ENCODE measurements at places on chromosomes 5 and 9.

- DNase-seq: no peak
Measured at GRCh38 chr5:122221857-122222256, 90.2 kb upstream of the SNCAIP start.

GRCh38 chr9:120922404-120923195 is 4.0 kb downstream of the TRAF1 start:
- no peak for DNase-seq

GRCh38 chr5:150444770-150445169 is 4.8 kb downstream of the RPS14 start:
- DNase-seq: no peak

- no peak for DNase-seq
Measured at GRCh38 chr9:114910541-114910940, 19.9 kb downstream of the TNFSF8 start.

GRCh38 chr5:1914471-1914870 is 31.7 kb upstream of the IRX4 start:
- no peak for DNase-seq

DNA sequence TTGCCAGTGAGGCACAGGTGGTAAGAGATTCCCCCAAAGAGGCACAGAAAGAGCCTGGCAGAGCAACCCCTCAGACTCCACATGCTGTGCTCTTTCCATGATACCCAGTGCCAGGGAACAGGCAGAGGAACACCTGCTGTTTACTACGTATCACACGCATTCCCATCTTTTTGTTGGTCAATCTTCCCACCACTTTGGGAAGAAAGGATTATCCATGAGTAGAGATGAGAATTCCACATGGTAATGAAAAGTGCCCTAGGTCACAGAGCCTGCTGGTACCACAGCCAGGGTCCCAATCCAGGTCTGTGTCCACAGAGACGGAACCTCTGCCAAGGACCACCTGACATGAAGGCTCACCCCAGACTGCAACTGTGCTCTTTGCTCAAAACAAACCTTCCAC is 86.6 kb downstream of the LHFPL2 start:
- DNase-seq: no peak

GRCh38 chr5:39420482-39421145 is 4.2 kb downstream of the DAB2 start:
- DNase-seq: no peak

DNA sequence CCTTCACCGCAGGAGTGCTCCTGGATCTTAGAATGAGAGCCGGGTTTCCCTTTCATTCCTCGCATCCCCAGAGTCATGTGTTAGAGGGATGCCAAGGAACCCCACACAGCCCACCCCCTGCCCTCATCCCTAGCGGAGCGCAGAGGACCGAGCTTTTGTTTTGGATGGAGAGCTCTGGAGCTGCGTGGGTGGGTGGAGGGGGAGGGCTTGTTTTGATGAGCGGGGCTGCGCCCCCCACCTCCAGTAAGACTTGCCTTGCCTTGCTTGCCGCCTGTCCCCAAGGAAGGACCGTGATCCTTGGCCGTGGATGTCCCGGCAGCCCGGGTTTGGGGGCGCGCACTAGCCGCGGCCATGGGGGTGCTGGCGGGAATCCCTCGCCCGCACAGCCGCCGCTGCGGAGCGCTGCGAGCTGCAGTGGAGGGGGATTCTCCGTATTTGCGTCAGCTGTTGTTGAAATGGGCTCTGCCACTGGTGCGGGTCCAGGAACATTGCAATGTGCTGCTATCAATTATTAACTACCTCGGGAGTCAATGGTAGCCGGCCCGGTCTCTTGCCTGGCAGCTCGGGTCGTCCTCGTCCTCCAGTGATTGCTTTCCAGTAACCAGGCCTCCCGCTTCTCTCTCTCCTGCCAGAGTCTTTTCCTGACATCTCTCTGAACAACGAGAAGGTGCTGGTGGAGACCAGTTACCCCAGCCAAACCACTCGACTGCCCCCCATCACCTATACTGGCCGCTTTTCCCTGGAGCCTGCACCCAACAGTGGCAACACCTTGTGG is 1.0 kb downstream of the EGR1 start:
- no peak for DNase-seq

DNA sequence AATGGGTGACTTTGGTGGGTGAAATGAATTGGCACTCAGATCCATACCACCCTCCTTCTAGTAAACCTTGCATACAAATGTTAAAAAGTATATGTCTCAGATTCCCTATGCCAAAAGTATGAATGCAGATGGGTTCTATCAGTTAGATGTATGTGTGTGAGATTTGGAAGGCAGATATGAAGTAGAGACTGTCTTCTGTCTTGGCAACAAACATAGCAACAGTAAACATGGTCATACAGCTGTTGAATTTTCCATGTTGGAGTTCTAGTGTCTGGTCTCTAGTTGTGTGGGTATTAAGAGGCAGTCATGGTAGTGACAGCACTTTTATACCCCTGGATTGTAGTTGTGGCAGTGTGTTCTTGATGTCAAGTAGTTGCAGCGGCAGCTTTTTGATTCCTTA is 125.6 kb upstream of the PITX1 start:
- no peak for DNase-seq

GRCh38 chr5:153794327-153794726 is 244.4 kb downstream of the FAM114A2 start:
- no peak for DNase-seq

GRCh38 chr9:32703635-32704034 is 68.2 kb upstream of the TAF1L start:
- DNase-seq: no peak

GRCh38 chr5:143192191-143192900 is 211.1 kb downstream of the NR3C1 start:
- no peak for DNase-seq

- no peak for DNase-seq
Measured at GRCh38 chr5:137598399-137598798, 99.3 kb upstream of the SPOCK1 start.

DNA sequence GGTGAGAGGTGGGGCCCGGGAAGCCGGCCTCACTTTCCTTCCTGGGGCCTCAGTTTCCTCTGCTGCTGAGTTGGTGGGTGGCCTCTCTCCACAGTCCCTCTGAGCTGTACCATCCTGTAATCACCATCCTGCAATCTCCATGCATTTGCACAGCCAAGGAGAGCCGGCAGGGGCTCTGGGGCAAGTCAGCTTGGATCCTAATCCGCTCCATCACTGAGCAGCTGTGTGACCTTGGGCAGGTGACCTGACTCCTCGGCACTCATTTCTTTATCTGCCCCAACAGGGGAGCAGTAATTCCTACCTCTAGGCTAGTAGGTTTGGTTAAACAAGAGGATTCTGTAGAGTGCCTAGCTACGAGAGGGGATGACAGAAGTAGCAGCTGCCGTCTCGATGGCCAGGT is 88.2 kb upstream of the ZNF618 start:
- DNase-seq: no peak

DNA sequence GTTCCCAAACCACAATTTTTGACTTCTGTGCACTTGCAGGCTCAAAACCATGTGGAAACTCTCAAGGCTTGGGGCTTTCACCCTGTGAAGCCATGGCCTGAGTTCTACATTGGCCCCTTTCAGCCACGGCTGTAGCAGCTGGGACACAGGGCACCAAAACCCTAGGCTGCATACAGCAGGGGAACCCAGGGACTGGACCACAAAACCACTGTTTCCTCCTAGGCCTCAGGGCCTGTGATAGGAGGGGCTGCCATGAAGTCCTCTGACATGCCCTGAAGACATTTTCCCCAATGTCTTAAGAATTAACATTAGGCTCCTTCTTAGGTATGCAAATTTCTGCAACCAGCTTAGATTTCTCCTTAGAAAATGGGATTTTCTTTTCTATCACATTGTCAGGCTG is 312.1 kb upstream of the TUSC1 start:
- DNase-seq: no peak

GRCh38 chr5:976849-977751 is 31.5 kb upstream of the NKD2 start:
- DNase-seq: no peak

DNA sequence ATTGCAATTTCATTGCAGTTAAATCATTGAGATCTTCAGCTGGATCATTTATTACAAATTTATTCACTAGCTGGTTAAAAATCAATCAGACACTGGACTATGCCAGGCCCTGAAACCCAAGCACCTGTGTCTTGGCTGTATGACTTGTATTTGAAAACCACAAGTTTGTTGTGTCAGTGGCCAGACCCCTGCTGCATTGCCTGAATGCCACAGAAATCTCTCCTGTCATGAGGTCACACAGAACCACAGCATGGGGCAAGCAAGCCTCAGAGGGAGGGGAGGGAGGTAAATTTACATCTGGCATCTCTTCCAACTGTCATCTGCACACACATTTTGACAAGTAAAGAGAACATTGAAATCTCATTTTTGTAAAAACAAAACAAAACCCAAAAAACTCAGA is 90.0 kb downstream of the ARRDC3 start:
- DNase-seq: no peak

GRCh38 chr9:91740701-91741100 is 209.3 kb downstream of the ROR2 start:
- DNase-seq: no peak

DNA sequence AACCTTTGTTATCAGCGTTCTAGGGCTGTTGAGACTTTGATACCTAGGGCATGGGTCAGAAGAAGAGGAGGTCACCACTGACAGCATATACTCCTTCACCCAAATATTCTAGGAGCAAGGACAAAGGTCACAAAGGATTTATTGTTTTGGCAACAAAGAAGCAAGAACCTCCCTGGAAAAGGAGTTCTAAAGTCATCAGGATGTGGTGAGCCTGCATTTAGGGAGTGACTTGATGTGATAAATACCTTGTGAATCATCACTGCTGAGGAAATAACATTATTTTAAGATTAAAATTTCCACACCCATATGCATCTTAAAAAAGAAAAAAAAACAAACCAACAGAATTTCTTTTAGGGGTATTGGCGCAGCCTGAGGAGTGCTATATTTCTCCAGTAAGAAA is 13.9 kb downstream of the IFNA1 start:
- DNase-seq: no peak

- no peak for DNase-seq
Measured at GRCh38 chr9:105103776-105104175, 140.7 kb upstream of the SLC44A1 start.

GRCh38 chr5:33494466-33494865 is 53.7 kb downstream of the TARS1 start:
- DNase-seq: no peak

- DNase-seq: no peak
Measured at GRCh38 chr5:150787656-150788055, 9.1 kb downstream of the SMIM3 start.

DNA sequence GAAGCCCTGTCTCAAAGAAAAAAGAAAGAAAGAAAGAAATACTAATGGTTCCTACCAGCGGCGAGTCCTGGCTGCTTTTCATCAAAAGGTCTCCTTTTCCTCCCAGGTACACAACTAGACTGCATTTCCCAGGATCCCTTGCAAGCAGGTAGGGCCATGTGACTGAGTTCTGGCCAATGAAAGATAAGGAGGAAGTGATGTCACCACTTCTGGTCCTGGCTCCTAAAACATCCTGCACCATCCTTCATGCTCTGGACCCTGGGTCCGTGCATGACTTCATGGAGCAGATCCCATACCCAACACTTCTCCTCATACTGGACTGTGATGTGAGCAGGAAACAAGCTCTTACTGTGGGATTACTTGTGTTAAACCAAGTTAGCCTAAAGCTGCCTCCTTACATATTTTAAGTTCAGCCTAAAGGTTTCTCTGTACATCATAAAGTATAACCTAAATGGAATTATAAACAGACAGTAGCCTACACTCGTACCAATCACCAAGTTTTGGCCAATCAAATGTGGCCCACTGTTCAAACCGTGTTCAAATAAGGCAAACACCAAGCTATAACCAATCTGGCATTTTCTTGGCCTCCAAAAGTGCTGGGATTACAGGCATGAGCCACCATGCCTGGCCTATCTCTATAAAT is 30.2 kb upstream of the FUBP3 start:
- DNase-seq: no peak

GRCh38 chr5:149110406-149110805 is 30.9 kb upstream of the ABLIM3 start:
- no peak for DNase-seq
